Smooth muscle cell of the brain vasculature (primary cell): ENCODE measurements at places on chromosomes 1 and 21.

DNA sequence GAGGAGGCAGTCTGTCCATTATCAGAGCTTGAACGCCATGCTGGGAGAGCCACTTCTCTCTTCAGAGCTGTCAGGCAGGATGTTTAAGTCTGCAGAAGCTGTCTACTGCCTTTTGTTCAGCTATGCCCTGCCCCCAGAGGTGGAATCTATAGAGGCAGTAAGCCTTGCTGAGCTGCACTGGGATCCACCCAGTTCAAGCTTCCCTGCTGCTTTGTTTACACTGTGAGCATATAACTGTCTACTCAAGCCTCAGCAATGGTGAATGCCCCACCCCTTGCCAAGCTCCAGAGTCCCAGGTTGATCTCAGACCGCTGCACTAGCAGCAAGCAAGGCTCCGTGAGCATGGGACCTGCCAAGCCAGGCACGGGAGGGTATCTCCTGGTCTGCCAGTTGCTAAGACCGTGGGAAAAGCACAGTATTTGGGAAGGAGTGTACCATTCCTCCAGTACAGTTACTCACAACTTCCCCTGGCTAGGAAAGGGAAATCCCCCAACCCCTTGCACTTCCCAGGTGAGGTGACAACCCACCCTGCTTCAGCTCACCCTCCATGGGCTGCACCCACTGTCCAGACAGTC is 32.5 kb downstream of the RGS13 start:
- DNase-seq, result no peak

DNA sequence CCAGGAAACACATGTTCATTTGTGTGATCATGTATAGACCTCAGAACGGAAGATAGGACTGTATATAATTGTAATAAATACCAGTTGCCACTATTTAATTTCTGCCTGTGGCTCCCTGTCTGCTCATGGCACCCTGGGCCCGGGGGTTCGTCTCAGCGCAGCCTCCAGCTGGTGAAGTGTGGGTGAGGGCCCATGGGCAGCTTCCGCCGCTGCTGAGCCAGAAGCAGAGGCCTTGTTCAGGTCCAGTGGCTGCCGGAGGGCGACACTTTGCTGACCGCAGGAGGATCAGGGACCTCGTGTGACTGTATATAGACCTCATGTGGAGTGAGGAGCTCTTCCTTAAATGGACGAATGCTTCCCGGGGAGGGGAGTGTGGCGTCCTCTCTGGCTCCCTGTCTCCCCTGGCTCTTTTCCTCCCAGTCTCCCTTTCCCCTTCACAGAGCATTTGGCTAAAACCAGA is 155.9 kb downstream of the PEX14 start:
- DNase-seq, result no peak

DNA sequence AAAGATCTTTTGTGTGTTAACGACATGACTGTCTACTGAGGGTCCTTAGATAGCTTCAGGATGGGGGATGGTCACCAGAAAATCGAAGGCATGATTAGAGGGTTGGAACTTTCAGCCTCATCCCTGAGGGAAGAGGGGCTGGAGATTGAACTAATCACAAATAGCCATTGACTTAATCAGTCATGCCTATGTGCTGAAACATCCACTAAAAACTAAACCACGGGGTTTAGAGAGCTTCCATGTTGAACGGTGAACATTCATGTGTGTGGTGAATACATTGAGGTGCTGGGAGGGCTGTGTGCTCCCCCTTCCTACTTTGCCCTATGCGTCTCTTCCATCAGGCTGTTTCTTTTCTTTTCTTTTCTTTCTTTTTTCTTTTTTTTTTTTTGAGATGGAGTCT is 17.0 kb downstream of the RBP7 start:
- no peak for DNase-seq

DNA sequence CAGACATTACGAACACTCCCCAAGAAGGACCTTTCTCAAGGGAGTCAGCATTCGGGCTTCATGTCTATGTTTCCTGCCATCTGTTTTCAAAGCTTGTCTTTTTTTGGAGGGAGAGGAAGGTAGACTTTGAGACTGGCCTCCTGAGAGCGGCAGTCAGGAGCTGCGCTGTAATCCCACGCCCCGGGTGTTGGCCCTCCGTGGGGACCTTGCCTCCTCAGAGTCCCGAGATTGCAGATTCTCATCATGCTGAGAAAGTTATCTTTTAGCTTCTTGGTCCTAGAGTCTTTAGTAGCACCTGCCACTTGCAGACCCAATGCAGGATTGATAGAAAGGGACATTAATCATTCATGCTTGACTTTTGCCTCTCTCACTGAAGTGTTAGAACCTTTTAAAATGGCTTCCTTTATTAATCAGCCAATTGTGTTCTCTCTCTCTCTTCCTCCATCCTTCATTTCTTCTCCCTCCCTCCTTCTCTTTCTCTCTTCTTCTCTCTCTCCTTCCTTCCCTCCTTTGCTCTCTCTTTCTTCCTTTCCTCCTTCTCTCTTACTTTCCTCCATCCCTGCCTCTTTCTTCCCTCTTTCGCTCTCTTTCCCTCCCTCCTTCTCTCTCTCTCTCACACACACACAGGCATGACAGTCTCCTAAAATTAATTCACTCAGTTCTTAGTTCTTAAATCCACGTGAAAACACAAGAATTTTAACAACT is 25.2 kb upstream of the GNPAT start:
- DNase-seq, result no peak

- no peak for DNase-seq
These were observed 62.8 kb downstream of the RHOU start for GRCh38 chr1:228798035-228798434.

DNA sequence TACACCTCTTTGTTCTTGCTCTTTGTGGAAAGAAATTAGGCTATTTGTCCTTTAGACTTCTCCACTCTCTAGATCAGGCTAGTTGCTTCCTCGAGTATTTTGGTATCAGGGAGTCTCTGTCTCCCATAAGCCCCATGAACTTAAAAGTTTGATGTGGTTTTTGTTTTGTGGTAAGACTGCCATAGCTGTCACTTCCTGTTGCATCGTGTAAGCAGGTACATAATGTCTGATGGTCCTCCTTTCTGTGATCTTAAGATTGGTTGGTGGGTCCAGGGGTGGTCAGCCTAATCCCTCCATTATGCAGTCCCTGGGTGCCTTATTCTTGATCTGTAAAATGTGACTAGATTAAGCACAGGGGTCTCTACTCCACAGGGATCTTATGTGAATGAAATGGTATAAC is 23.1 kb downstream of the CD53 start:
- no peak for DNase-seq

GRCh38 chr1:203796236-203796605 is 798 bp downstream of the ZBED6 start:
- no peak for DNase-seq

GRCh38 chr21:35491920-35492678 is 443.0 kb upstream of the RUNX1 start:
- no peak for DNase-seq

DNA sequence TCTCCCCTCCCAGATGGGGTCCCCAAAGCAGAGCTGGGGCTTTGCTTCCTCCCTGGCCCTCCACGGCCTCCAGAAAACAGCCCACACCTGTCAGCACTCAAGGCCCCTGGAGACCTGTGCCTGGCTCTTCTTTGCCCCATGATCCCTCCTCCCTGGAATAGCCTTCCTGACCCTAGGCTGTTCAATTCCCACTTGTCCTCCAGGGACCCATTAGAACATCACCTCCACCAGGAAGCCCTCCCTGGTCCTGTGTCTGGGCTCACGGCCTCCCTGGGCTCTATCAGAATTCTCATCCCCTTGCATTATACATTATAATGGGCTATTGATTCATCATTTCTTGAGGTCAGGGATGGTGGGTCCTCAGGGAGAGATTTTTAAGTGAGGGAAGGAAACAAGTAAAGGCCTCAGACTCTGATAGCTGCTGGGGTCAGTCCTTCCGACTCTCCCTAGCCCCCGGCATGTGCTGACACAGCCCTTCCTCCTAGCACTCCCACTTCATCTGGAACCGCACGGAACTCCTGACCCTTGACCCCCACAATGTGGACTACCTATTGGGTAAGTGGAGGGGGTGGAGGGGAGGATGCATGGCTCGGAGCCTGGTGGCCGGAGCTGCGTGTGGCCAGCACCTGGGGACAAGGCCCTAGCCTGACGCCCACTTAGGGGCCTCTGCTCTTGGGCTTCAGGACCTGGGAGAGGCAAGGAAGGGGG is 60.8 kb downstream of the ALPL start:
- no peak for DNase-seq

- DNase-seq, result no peak
These were observed 16.9 kb upstream of the POGK start for GRCh38 chr1:166822385-166822784.

DNA sequence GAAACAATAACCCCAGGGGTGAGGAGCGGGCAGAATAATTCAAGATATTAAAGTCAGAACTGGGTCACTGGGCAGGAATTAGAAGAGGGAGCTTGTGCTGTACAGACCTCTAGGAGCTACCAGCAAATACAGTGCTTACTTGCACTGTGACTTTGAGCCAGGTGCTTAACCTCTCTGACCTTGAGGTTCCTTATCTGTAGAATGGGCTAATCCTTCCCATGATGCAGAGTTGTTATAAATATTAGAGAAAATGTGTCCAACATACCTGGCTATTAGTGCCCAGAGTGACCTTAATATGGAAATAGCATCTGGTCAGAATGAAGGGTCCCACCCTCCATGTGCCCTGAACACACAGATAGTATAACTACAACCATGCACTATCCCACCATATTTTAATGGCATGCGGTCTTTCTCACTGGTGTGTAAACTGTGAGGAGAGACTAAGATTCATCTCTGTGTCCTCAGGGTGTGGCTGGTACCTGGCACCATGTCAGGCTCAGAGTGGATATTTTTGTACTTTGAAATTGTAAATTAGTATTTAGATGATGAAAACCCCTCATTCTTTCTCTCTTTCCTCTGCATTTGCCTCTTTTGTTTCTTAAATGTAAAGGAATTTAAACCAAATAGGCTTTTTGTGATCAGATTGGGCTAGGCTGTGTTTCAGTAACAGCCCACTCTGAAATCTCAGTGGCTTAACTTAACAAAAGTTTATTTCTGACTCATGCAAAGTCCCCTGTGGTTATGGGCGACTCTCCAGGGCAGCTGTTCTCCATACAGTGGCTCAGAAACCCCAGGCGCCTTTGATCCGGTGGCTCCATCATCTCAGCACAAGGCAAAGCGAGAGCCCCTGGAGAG is 60.0 kb upstream of the ROR1 start:
- peak; percentile 86 for DNase-seq

DNA sequence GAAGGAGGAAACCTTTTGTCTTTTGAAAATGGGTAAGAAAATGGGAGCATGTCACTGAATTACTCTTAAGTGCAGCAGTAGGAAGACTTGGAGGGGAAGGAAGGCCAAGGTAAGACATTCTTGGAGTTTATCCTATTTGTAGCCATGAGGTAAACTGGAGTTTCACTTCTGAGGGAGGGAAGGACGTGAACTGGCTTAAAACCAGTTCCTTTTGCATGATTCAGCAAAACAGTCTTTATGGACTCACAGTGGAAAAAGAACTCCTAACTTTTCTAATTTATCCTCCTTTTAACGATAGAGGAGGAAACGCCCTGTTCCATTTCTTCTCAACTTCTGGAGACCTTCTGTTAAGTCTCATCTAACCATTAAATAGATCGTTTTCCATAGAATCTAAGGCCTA is 2.5 kb downstream of the PRDX6 start:
- no peak for DNase-seq

GRCh38 chr1:17346046-17346789 is 25.8 kb upstream of the PADI6 start:
- DNase-seq, result no peak

- no peak for DNase-seq
These were observed 29.7 kb upstream of the MTMR11 start for GRCh38 chr1:149966405-149966804.

- DNase-seq, result no peak
These were observed 23.9 kb upstream of the H3-3A start for GRCh38 chr1:226038661-226039060.

DNA sequence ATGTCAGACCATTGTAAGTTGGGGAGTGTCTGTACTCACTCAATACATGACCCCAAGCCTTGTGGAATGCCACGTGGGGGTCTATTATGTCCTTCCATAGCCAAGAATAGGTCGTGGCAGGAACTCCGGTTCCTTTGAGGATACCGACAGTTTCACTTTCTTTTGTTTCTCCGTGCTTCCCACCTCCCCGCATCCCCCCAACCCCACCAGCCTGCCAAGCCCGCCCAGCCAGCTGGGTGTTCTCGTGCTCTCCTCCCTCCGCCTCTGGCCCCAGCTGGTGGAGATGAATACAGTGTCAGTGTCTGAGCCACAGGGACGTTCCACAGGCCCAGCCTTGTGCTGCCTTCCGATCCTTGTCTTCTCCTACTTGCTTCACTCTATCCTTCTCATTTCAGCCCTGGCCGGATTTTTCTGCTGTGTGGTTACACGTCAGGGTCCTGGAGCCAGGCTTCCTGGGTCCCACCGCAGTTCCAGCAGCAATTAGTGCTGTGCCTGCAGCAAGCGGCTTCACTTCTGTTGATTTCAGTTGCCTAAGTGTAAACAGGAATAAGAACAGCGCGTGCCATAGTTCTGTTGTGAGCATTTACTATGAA is 4.1 kb upstream of the AGTRAP start:
- no peak for DNase-seq

DNA sequence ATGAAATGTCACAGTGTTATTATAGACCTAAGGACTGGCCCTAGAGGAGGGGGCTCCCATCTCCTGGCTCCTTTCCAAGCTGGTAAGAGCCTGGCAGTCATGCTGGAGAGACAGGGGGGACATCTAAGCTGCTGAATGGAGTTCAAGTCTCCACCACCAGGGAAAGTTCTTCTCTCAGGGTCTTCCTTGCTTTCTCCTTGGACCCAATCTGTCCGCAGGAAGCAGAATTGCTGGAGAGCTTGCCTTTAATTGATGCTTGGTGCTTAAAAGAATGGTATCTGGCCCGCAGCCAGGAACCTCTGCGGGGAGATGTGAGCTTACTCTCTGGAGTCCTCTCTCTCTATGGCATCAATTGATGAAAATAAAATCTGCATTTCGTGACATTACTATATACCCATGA is 25.1 kb downstream of the IRF2BP2 start:
- no peak for DNase-seq

GRCh38 chr21:46477765-46478164 is 19.1 kb downstream of the DIP2A start:
- no peak for DNase-seq
